ENCODE measurements at places on chromosomes 16 and 17.
A peak's percentile ranks its signal among the peaks of the same experiment; 100 is the strongest.

GRCh38 chr17:57463103-57463885 is 207.0 kb downstream of the MSI2 start:
- DNase-seq, result peak; percentile 75

- no peak for DNase-seq
Observed at GRCh38 chr17:81858967-81859905, 1.1 kb downstream of the P4HB start.

- no peak for DNase-seq
Observed at GRCh38 chr17:36812762-36813161, 124.5 kb upstream of the LHX1 start.

DNA sequence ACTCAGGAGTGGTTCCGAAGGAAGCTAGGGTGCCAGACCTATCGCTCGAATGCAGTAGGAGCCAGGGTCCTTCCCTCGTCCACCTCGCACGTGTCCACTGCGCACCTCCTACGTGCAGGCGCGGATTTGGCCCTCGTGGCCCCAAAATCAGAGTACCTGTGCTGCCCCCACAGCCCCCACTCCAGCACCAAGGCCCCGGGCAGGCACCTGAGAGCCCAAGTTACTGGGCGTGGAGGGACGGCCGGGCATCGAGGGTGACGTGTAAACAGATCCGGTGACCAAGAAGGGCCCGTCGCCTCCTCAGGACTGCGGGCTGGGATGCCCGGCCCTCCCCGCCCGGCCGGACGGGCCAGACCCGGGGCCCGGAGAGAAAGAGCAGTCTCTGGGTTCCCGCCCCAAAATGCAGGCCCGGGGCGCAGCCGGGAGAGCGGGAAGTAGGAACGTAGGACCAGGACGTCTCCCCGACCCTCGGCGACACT is 492 bp downstream of the SLC25A39 start:
- DNase-seq, result no peak

GRCh38 chr16:77775911-77776909 is 12.2 kb upstream of the VAT1L start:
- no peak for DNase-seq

DNA sequence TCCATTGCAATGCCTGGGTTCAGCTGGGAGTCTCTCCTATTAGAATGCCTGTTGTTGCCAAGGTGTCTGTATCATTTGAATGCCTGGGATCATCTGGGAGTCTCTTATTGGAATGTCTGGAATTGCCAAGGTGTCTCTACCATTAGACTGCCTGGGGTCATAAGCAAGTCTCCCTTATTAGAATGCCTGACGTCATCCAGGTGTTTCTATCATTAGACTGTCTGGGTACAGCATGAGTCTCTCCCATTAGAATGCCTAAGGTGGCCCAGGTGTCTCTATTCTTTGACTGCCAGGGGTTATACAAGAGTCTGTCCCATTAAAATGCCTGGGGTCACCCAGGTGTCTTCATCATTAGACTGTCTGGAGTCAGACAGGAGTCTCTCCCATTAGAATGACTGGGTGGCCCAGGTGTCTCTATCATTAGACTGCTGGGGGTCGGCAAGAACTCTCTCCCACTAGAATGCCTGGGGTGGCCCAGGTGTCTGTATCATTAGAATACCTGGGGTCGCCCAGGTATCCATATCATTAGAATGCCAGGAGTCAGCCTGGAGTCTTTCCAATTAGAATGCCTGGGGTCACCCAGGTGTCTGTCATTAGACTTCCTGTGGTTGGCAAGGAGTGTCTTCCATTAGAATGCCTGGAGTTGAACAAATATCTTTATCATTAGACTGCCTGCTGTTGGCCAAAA is 2274.0 kb downstream of the TP53TG3F start:
- DNase-seq, result no peak

DNA sequence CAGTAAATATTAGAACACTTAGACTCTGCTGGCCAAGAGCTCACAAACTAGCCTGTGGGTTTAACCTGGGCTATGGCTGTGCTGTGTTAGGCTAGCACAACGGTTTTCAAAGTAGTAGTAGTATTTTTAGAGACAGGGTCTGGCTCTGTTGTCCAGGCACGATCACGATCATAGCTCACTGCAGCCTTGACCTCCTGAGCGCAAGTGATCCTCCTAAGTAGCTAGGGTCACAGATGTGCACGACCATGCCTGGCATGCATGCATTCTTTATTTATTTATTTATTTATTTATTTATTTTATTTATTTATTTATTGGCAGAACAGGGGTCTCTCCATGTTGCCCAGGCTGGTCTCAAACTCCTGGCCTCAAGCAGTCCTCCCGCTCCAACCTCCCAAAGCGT is 10.3 kb downstream of the MRPL27 start:
- DNase-seq, result no peak

DNA sequence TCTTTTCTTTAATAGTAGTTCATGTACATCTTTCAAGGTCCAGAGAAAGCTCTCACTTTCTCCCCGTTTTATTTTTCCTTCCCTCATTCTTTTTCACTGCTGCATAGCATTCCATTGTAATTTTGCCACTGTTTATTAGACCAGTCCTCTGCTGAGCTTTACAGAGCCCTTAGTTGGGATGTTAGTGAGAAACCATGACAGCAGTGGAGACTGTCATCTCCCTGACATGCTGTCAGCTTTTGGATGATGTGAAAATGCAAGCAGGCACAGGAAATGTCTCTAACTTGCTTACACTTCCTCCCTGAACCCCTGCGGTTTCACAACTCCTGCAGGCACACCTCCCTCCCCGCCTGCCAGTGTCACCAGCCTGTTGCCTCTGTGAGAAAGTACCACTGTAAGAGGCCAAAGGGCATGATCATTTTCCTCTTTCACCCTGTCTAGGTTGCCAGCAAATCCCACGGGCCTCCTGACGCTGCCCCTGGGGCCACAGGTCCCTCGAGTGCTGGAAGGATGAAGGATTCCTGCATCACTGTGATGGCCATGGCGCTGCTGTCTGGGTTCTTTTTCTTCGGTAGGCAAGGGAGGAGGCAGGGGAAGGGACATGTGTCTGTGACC is at the start of gene ITGAL:
Gene ITGAL, plus strand, starts transcription at position 415 of the 615 bp plus-strand sequence. Its CDS starts 96 bp downstream, at position 511.
- DNase-seq, result peak; percentile 70

GRCh38 chr16:87948119-87948545 is 3.1 kb upstream of the BANP start:
- no peak for DNase-seq

DNA sequence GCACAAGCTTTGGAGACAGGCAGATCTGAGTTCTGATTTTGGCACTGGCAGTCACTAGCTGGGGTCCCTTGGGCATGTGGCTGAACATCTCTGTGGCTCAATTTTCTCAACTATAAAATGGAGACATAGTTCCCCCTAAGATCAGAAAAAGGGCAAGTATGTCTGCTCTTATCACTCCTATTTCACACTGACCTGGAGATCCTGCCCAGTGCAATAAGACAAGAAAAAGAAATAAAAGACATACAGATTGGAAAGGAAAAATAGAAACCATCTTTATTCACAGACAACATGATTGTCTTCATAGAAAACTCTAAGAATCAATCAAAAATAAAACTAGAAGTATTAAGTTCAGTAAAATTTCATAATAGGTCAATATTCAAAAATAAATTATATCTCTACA is 56.0 kb upstream of the LHX1 start:
- DNase-seq, result no peak

- DNase-seq, result no peak
Observed at GRCh38 chr16:17177959-17178905, 292.5 kb downstream of the XYLT1 start.

GRCh38 chr17:27930000-27930399 is 36.8 kb upstream of the LYRM9 start:
- no peak for DNase-seq

DNA sequence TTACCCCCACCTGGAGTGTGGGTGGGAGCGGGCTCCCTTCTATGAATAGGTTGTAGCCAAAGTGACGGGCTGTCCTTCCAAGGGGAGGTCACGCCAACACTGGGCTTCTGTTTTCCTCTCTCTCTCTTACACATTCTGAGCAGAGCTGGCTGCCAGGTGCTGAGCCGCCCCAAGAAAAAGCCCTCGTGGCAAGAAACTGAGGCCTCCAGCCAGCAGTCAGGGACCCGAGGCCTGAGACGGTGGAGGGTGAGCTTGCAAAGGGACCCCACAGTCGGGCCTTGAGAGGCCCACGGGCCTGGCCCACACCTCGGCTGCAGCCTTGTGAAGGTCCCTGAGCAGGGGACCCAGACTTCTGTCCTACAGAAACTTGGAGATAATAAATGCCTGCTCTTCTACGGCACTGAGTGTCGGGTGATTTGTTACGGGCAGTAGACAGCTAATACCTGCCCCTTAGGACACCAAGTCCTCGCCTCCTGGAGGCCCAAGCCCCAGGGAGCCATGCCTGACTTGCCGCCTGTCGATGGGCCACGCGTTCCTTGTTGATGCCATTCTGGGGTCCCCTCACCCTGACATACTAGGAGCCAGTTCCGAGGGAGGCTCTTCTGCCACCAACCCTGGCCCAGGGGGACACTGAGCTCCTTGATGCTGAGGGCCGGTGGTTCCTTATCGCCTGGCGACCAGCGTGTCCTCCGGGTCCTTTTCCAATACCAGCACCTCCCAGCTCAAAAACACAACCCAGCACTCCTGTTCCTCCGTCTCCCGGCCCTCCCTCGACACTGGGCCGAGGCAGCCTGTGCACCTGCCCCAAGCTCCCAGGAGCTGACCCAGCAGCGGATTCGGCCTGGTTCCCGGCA is 26.1 kb downstream of the SLC25A10 start:
- DNase-seq, result no peak

DNA sequence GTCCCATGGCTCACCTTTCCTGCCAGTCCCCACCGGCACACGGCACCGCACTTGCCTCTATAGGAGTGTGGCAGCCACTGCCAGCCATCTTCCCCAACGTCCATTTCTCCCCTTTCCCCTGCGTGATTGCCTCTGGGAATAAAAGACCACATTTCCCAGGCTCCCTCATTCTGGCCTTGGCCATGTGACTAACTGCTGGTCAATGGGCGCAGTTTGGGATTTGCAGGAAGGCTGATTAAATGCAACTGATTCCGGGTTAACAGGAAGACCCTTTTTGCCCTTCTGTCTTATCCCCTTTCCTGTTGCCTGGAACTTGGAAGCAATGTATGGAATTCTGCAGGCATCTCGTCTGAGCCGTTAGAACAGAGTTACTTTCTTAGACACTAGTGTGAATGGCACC is 3.0 kb downstream of the BTBD17 start:
- no peak for DNase-seq

GRCh38 chr16:16140537-16140936 is 82.8 kb downstream of the ABCC6 start:
- DNase-seq, result no peak

DNA sequence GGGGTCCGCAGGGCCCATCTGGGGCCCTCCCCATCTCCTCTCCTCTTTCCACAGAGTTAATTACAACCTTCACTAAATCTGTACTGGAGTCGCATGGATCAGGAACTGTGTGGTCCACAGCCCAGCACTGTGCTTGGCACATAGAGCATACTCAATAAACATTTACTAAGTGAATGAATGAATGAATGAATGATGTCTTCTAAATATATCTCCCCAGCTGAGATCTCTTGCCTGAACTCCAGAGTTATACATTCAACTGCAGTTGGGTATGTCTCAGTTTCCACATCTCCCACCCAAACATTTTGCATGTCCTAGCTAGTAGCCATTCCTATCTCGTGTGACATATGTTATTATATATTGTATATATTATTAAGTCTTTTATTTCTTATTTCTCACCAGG is 28.7 kb upstream of the IL21R start:
- DNase-seq, result no peak
